ENCODE measurements at places on chromosomes 7 and 10.

- DNase-seq, result no peak
Observed at GRCh38 chr10:132359305-132360040, 27.5 kb downstream of the LRRC27 start.

DNA sequence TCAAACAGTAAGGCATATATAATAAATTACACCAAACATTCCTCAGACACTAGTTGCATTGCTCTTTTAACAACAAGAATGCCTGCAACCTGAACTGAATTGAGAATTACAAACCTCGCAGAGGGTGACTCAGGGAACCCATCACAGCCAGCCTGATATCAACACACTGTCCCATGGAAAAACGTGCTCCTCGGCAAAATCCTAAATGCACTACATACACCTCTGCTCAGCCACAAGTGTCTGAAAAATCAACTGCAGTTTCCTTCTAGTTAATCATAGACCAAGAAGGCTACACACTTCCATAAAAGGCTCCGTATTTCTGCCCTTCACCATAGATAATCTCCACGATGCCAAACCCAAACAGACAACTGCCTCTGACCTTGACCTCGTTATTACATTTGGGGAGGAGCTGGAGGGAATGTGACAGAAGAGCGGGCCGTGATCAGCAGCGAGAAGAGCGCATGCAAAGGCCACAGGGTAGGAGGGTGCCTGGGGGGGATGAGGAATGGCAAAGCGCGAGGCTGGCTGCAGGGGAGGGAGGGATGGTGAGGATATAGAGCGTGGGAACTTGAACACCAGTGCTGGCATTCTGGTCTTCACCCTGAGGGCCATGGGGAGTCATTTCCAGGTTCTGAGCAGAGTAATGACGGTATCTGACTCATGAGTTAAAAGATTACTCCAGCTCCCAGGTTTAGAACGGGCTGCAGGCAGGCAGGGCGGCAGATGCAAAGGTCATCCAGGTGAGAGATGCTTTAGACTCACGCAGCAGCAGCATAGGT lies 201.9 kb upstream of the FRMD4A start:
- DNase-seq, result no peak

- DNase-seq, result no peak
Observed at GRCh38 chr7:157529768-157530560, 193.2 kb downstream of the DNAJB6 start.

DNA sequence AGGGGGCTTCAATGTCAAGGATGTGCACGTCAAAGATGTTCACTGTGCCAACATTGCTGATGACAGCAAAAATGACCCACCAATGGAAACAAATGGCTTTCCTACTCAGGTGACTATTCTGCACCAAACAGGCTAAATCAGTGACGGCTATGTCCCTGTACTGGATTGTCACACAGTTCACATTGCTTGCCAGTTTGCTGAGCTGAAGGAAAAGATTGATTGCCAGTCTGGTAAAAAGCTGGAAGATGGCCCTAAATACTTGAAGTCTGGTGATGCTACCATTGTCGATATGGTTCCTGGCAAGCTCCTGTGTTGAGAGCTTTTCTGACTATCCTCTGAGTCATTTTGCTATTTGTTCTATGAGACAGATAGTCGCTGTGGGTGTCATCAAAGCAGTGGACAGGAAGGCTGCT lies 202.2 kb upstream of the ETV1 start:
- no peak for DNase-seq

- no peak for DNase-seq
Observed at GRCh38 chr7:129626896-129627295, 15.4 kb downstream of the NRF1 start.

DNA sequence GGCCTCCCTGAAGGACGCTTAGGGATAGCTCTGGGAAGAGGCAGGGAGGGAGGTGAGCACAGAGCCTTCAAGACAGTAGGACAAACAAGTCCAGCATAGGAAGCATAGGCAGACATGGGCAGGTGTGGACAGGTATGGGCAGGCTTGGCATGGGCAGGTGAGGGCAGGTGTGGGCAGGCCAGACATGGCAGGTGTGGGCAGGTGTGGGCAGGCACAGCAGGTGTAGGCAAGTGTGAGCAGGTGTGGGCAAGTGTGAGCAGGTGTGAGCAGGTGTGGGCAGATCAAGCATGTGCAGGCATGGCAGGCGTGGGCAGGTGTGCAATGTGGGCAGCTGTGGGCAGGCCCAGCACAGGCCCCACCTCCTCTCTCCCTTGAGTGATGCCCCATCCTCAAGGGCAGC lies 148.8 kb upstream of the ZMIZ1 start:
- DNase-seq, result no peak

DNA sequence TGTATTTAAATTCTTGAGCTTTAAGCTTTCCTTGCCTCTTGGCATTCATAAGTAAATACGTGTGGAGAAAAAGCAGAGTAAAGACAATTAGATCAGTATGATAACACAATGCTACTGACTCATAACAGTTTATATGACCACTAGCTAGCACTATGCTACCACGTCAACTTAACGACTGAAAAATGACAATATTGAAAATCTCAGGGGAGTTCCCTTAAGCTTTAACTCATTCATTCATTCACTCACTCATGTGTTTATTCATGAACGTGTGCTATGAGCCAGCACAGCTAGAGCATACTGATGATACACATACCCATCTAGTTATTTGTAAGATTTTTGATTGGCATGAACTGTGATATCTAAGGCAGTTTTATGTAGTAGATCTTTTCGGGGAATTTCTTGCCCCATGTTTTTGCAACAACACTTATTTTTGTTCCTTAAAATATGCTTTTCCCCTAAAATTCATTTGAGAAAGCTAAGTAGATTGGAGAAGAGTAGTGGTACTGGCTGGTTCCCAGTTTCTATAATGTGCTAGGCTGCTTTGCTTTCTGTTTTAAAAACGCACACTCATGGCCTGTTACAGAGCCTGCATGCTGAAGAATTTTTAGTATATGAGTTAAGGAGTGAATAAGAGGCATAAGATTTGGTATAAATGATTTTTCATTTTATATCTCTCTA lies 57.4 kb upstream of the ACBD5 start:
- no peak for DNase-seq

DNA sequence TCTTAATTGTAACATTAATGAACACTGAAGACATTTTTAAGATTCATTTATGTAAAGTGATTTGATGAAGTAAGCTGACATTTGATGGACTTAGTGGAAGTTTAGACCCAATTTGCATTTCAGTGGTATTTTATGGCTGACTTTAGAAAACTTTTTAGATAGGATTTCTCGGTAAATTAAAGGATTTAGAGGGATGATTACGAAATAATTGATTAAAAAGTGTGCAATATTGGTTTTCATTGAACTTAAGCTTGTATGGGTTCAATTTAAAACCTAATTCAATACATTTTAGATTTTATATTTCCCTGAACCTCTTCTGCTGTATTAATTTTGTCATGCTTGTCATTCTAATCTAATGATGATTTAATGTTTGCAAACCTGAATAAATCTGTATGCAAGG lies 135.1 kb downstream of the SDK1 start:
- DNase-seq, result no peak

- no peak for DNase-seq
Observed at GRCh38 chr7:23291957-23292560, 7.1 kb upstream of the MALSU1 start.

DNA sequence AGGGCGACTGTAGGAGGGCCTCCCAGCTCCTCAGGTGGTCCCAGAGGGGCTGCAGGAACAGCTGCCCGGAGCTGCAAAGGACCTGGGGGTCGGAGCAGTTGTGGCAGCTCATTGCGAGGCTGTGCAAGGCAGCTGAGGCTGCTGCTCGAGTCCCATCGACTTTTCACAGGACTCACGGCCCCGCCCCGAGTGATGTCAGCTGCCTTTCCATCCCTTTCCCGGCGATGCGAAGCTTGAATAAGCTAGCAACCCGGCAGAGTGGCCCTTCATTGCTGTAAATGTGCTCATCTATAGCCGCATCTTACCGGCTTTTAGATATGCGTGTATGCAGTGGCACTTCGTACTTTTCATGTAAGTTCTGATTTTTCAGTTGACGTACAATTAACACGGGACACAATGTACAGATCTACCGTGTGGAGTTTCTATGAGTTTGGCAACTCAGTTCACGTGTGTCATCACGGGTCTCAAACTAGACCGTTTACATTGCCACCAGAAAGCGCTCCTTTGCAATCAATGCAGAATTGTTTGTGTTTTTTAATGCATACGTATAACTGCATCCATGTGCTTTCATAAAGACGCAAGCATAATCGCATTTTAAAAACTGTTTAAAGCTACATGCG lies at the start of gene CH25H:
Gene CH25H (minus strand): TSS at position 137 of the 620 bp plus-strand sequence. CDS start 25 bp downstream, at position 112.
- DNase-seq, result peak; percentile 16

DNA sequence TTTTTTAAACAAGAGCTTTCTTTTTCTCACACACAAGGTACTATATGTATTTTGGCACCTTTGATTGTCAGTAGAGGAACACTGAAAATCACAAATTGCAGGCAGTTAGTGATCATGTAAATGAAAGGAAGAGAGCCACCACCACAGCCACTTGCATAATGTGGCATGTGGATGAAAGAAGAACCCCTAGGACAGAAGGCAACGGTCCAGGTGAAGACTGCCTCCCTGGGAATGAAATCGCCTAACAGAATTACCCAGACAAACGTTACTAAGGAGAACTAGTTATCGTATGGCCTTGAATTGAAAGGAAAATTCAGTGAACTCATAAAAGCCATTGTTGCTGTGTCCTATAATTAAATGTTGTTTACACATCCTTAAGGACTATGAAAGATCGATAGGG lies 41.2 kb upstream of the PTPRZ1 start:
- DNase-seq, result no peak

GRCh38 chr7:1988533-1988930 lies 244.2 kb downstream of the MAD1L1 start:
- DNase-seq, result no peak

GRCh38 chr10:35574924-35575352 lies 30.2 kb upstream of the GJD4 start:
- no peak for DNase-seq

DNA sequence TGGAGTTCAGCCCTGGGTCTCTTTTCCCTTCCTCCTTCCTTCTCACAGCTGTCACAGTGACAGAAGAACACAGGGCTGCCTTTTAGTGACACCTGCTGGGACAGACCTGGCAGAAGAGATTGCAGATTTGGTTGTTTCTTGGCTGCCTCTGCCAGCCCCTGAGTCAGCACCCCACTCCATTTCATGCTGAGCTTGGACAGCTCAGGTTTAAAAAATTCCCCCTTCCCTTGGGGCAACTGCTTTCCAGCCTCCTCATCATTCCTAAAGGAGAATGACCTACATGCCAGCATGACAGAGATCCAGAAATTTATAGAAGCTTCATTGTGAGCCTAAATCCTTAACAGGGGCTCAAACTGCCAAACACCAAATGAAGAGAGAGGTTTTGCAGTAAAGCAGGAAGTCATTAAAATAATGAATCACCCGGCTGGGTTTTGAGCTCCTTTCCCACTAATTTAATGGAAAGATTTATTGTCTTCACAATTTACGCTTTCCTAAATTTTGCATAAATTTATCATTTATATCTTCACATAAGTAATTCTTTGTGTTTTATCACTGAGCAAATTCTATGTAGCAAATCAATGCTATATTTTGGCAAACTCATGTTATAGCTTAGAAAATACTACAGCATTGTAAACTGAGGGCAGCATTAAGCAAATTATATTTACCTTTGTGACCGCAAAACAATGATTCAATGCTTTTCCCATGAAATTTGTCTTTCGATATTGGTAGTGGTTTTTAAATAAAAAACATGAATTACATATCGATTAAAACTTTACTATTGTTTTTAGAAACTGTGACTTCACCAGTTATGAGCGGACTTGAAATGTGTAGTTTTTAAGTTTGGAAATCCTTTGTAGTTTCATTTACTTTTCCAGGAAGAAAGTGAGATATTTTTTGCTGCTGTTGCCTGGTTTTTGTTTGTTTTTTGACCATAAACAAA lies 399.5 kb upstream of the ANKRD30A start:
- no peak for DNase-seq

GRCh38 chr7:150831851-150832250 lies 20.5 kb upstream of the AOC1 start:
- no peak for DNase-seq

- no peak for DNase-seq
Observed at GRCh38 chr10:106971411-106971831, 193.1 kb downstream of the SORCS1 start.

- no peak for DNase-seq
Observed at GRCh38 chr7:9854605-9855004, 1119.1 kb upstream of the PHF14 start.

GRCh38 chr7:115868369-115868768 lies 162.2 kb downstream of the TFEC start:
- no peak for DNase-seq

DNA sequence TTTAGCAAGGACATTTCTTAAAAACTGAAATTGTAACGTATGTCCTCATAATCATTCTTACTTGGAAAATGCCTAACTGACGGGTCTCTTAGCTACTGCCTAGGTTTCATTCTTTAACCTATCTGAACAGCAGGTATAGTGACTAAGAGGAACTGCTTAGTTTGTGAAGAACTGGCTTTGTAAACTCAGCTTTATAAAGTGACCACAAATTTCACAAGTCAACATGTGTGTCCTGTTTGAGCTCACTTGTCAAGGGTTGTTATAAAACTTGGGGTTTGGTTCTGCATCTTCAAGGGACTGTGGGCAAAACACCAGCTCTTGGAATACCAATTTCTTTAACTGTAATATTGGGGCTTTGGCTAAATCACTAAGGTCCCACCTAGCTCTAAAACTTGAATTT lies 32.2 kb downstream of the MRPS33 start:
- no peak for DNase-seq

DNA sequence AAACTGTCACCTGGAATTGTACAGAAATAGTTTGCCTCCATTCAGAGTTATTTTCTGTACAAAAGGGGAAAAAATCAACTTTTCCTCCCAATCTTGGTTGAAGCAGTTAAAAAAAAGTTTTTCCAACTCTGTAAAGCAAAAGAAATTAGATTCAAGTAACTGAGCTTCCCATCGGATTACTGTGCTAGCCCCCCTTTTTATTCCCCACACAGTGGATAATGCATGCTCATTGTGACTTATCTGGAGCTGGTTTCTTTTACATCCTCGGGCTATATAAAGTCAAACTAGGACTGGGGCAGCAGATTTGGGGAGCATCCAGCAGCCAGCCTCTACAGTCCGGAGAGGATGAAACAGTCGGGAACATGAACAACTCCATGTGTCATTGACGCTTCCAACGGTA lies at the start of gene TECTB:
Gene TECTB (plus strand): TSS at position 301 of the 400 bp plus-strand sequence. CDS start 335 bp downstream, outside the sequence.
- no peak for DNase-seq

DNA sequence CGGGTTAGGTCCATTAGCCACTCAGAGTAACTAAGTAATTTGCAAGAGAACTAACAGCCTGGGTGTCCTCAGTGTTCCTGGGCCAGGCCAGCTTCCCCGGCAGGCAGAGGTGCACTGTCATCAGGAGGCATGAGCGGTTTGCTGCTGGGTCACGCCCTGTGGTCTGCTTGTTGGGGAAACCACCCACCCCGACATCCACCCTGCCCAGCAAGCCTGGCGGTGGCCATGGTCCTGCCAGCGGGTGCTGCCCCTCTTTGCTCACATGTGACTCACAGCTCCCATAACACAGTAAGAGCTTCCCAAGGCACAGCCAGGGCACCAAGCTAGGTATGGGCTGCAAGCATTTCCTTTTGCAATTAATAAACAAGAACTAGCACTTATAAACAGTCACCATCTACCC lies 75.9 kb downstream of the RGS10 start:
- no peak for DNase-seq

- no peak for DNase-seq
Observed at GRCh38 chr10:100995181-100995580, 4.4 kb upstream of the LZTS2 start.
